ENCODE measurements at places on chromosomes 13 and 19.

- no peak for DNase-seq
These were observed 6.4 kb downstream of the FLT1 start for GRCh38 chr13:28488376-28489005.

- no peak for DNase-seq
These were observed 44.0 kb downstream of the BRD4 start for GRCh38 chr19:15288146-15288963.

GRCh38 chr13:52827839-52828238 is 20.6 kb downstream of the PCDH8 start:
- DNase-seq, result no peak

DNA sequence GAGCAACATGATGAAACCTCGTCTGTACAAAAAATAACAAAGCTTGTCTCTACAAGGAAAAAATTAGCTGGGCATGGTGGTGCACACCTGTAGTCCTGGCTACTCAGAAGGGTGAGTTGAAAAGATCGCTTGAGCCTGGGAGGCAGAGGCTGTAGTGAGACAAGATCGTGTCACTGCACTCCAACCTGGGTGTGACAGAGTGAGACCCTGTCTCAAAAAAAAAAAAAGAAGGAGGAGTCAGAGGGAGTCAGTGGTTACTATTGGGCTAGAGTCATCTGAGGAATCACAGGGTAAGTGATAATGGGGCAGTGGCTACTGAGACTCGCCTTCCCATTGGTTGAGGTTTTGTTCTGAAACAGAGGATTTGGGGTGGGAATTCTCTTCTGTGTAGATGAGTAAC is 1.9 kb upstream of the GPI start:
- no peak for DNase-seq

GRCh38 chr19:378706-379105 is 30.2 kb downstream of the C2CD4C start:
- DNase-seq, result no peak

- no peak for DNase-seq
These were observed 9.5 kb downstream of the NUP58 start for GRCh38 chr13:25310891-25311290.

- DNase-seq, result peak; percentile 92
These were observed 6.5 kb upstream of the ZNF579 start for GRCh38 chr19:55586976-55587668.

DNA sequence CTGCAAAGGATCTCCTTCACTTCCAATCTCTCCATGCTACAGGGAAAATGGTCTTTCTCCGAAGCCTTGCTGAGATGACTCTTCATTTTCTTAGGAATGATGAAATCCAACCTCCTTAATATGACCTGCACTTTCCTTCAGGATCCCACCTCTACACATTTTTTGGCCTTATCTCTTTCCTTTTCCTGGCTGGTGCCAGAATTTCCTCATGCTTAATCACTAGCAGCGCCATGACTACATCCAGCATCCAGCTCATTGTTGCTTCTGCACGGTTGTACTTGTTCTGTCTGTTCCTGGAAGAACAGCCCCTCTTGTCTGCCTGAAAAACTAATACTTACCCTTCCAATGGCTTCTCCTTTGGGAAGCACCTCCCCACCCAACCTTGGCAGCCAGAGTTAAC is 68.4 kb downstream of the TEX26 start:
- no peak for DNase-seq

GRCh38 chr19:49432141-49433073 is 7.2 kb downstream of the GFY start:
- no peak for DNase-seq

DNA sequence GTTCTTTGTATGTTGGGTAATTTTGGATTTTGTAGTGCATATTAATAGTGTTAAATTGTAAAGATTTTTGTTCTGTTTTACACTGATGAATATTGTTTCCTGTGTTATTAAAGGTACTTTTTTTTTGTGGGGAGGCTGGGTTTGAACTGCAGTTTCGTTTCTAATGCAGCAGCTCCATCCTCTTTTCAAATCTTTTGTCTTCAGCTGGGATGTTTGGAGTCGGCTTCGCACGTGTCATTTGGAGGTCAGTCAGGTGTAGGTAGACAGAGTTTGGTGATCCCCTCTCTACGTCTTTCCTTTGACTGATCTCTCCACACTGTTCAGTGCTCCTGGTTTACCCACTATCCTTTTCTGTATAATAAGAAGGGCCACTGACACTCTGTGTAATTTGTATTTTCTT is 30.3 kb downstream of the TDRD3 start:
- DNase-seq, result no peak

GRCh38 chr13:26695360-26695705 is 65.3 kb downstream of the GPR12 start:
- DNase-seq, result no peak

- no peak for DNase-seq
These were observed 20.8 kb downstream of the KLF2 start for GRCh38 chr19:16345457-16345856.

DNA sequence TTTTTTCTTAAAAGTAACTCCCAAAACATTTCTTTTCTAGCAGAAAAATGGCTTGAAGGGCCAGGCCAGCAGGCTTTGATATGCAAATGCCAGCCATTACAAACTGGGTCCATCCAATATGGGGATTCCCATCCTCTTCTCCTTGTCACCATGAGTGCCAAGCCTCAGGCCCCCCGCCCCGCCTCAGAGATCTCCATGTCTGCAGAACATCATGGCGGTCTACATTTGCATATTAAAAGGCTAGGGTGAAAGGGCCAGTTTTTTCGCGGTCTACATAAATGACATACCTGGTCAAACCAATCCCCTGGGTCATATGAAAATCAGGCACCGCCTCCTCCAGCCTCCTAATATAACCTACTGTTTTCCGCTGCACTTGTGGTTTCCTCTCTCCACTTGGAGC is 1327.6 kb downstream of the UQCRFS1 start:
- DNase-seq, result no peak

GRCh38 chr13:40470660-40471059 is 195.8 kb downstream of the FOXO1 start:
- no peak for DNase-seq

- DNase-seq, result no peak
These were observed 9.4 kb upstream of the ERVV-2 start for GRCh38 chr19:53034948-53035675.

GRCh38 chr13:80319004-80319403 is 21.9 kb downstream of the SPRY2 start:
- DNase-seq, result no peak

- DNase-seq, result peak; percentile 11
These were observed 249.0 kb downstream of the DLEU7 start for GRCh38 chr13:50594276-50595051.

- DNase-seq, result no peak
These were observed 95.4 kb downstream of the WDFY2 start for GRCh38 chr13:51679616-51680015.

DNA sequence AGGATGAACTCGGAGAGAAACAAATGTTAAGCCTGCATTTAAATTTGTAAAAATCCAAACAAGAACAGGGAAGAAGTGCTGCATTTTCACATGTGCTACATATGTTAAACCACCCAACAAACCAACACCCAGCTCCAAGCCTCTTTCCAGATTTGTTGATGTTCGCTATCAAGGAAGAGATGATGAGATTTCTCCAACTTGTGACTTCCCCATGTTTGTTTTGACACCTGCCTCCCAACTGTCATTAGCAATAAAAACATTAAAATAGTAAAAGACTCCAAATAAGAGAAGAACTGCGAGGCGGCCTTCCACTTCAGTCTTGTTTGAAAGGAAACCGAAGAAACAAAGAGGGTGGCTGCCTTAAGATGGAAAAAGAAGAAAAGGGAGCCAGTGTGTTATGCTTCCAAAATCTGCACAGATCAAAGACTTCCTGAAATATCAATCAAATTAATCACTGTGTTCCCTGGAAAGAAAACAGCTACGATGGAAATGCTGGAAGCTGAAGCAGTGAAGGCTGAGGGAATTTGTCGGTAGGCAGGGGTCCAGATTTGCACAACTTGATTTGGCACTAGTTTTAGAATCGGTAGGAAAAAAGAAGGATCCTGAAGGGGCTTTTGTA is 14.0 kb upstream of the GGACT start:
- no peak for DNase-seq

DNA sequence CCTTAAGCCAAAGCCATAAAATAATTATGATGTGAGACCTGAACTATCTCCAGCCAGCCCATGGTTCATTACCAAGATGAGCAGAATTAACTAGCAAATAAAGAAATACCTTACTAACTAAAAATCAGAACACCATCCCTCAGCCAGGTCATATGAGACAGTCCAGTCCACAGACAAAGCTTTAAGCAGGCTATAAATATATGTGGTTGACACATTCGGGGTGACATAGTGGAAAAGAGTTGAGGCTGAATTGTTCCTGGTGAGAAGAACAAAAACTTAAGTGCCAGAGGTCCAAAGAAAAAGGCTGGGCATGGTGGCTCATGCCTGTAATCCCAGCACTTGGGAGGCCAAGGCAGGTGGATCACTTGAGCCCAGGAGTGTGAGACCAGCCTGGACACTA is 30.9 kb downstream of the ENOX1 start:
- DNase-seq, result no peak

DNA sequence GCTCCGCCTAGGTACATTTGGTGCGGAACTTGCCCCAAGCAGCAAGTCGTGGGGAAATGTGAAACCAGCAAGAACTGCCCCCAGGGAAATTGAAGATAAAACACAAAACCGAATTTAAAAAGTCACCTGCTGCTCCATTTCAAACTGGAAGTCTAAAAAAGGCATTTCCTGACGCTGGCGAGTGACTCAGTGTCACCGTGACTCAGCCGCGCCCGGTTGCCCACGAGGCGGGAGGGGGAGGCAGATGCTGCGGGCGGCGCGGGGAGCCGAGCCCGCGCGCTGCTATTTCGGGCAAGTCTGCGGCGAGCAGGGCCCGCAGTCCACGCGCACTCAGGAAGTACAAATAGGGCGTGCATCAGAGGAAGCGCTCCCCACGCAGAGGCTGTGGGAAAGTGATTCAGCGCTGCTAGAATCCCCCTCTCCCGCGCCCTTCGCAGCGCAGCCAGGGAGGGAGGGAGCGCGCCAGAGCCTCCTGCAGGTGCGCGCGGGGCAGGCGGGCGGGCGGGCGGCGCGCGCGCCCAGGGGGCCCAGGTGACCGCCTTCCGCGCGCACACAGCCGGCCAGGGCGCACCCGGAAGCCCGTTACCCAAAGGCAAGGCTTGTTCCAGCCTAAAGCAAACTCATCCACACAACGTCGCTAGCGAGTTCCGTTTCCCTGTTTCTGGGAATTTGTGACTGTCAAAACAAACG is 168.8 kb downstream of the COL4A1 start:
- DNase-seq, result no peak

DNA sequence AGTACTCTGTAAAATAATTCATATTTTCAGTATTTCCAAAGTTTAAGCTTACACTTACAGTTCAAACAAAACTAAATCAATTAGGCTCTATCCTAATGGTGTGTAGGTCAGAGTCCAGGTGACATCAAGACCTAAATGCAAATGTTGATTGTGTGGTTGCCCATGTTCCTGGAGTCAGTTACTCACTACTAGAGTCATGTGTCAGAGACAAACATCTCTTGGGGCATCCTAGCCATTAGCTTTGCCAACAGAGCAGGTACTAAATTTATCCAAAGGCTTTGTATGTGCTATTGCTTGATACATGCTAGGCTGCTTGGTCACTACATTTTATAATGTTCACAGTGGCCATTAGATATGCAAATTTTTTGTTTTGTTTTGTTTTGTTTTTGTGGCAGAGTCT is 11.7 kb downstream of the SPRY2 start:
- DNase-seq, result no peak

- no peak for DNase-seq
These were observed 73.1 kb downstream of the TNFSF13B start for GRCh38 chr13:108342369-108343289.

DNA sequence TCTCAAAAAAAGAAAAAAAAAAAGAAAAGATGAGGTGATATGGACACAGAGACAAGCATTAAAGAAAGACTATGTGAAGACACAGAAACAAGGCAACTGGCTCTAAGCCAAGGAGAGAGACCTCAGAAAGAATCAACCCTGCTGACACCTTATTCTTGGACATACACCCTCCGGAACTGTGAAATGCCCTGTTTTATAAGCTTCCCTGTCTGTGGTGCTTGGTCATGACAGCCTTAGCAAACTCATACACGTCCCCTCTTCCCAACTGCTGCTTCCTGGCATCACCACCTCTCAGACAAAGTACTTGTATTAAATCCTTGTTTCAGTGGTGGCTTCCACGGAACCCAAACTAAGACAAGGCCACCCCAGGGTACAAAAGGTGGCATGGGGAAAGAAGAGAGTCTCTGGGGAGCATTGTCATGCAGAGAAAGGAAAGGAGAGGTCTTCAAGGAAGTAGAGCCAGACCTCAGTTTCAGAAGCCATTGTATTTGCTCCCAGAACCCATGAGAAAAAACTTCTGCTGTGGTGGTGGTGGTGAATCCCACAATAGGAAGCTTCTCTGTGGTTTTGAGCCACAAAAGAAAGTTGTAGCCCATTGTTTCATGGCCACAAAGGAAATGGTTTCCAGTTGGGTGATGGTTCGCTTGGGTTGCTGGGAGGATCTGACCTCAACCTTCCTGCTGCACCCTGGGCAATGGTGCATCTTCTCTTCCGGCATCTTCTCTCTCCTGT is 16.3 kb upstream of the TSPAN16 start:
- DNase-seq, result peak; percentile 30

GRCh38 chr19:18765224-18765623 is 25.9 kb downstream of the COMP start:
- DNase-seq, result no peak

DNA sequence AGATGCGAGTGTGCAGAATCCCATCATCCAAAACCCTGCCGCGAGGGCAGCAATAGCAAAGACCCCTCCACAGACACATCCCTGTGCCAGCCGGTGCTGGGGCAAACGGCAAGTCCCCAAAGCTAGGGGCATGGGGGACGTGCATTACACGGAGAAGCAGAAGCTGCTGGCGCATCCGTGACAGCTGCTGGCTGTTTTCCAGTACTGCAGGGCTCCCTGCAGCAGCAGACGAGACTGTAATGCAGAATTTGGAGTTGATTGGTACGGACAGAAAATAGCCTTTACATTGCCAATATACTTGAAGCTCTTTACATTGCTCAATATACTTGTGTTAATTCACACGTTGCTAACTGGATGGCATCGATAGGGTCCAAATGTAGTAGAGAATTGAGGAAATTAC is 77.2 kb upstream of the TMTC4 start:
- DNase-seq, result no peak

- no peak for DNase-seq
These were observed 458 bp downstream of the ARHGEF1 start for GRCh38 chr19:41883463-41883820.

- DNase-seq, result no peak
These were observed 88.2 kb downstream of the STK24 start for GRCh38 chr13:98488736-98489135.

GRCh38 chr13:70964124-70964523 is 855.9 kb upstream of the KLHL1 start:
- DNase-seq, result no peak

DNA sequence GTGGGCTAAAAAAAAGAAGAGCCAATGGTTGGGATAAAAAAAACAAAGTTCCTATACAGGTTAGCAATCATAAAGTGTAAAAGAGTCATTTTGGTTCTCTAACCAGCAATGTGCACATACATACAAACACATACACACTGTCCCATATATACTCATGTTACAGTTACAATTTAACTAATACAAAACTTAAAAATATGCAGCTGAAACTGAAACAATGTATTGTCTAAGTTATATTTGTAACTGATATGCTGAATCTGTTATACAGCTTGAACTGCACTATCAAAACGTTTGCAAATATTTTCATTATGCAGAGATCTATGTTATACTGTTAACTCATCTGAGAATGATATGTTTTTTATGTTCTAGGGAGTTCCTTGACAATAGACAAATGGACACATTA is 173.7 kb downstream of the KLF12 start:
- no peak for DNase-seq

GRCh38 chr13:110445722-110446574 is 115.6 kb downstream of the RAB20 start:
- no peak for DNase-seq

Data from CD8-positive, alpha-beta T cell (primary cell).